C1 segment of cervical spinal cord (tissue), 14 donors: ENCODE measurements at places on chromosomes 11 and 22.

GRCh38 chr11:81220146-81220895 lies 1513.3 kb downstream of the FAM181B start:
- no peak for DNase-seq

GRCh38 chr11:107408762-107409211 lies 48.8 kb downstream of the CWF19L2 start:
- DNase-seq, result no peak

- no peak for DNase-seq
Measured at GRCh38 chr22:38266120-38266519, 6.7 kb downstream of the TMEM184B start.

DNA sequence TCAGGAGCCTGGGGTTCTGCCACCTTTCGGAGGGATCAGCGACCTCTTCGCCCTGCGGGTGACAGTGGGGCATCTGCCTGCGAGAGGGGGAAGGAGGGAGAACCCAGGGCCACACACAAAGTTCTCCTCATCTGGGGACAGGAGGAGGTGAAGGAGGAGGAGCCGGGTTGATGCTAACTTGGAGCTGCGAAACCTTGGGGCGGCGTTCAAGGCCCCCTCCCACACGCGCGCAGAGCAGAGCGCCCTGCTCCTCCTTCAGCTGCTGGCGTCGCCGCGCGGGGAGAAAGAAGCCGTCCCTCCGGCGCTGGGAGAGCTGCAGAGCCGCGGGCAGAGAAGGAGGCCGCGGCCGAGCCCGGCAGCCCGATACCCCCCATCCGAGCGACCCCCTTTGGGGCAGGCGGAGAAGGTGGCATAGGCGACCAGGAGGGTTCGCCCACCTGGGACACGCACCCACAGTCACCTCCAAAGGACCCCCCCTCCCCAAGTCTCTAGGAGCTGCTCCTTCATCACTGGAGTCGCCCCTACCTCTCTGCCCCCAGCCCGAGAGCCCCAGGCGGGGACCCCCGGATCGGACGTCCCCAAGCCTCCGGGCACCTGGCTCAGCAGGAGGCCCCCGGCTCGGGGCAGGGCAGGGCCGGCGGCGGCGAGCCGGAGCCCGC lies at the start of gene RASD2:
Gene RASD2, plus strand, starts transcription at position 237 of the 659 bp plus-strand sequence. CDS start 5,979 bp downstream, outside the sequence.
- no peak for DNase-seq

DNA sequence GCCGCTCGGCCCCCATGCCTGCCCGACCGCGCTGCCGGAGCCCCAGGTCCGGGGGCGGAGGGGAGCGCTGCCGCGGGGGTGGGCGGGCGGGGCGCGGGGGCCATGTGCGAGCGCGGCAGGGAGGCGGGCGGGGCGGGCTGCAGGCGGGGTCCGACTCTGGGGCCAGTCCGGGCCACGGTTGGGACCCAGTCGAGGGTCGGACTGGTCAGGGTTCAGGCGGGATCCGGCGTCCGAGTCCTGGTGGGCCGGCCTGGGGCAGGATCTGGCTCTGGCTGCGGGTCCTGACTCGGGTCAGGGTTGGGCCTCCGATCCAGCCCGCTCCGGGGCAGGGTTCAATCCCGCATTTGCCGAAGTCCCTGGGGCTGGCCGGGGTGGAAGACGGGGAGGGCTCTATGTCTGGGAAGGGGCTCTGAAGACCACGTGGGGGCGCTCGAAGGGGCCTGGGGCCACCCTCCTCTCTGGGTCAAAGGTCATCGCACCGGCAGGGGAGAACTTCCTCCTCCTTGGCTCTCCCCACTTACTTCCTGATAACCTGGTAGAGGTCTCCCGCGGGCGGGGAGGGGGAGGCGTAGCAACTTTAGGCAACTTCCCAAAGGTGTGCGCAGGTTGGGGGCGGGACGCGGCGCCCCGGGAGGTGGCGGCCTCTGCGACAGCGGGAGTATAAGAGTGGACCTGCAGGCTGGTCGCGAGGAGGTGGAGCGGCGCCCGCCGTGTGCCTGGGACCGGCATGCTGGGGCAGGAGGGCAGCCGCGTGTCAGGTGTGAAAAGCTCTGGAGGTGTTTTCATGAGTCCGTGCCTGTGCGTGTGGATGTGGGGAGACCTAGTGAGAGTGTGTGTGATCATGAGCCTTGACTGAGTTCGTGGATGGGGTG lies 603 bp downstream of the ESRRA start:
- DNase-seq, result peak; percentile 59

DNA sequence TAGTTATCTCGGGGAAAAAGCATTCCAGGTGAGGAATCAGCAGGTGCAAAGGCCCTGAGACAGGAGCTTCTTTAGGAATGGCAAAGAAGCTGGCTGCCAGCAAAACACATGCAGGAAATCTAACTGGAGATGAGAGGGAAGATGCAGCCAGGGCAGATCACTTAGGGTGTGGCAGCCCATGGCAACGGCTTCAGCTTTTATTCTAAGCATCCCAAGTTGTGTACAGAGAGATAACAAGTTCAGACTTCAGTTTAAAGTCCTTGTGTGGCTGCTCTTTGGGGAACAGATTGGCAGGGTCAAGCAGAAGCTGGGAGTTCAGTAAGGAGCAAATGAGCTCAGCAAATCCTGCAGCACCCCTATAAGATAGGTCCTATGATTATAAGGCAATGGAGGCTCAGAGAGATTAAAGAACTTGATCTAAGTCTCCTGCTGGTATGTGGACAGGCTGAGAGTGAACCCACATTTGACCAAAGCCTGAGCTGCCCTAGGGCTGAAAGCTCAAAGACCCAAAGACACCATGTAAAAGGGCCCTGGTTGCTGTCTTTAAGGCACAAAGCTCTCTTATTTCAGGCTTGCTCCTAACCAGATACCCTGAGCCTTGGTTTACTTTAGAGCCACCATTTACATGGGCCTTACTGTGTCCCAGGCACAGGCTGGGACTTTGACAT lies 466.8 kb downstream of the SOX6 start:
- no peak for DNase-seq

DNA sequence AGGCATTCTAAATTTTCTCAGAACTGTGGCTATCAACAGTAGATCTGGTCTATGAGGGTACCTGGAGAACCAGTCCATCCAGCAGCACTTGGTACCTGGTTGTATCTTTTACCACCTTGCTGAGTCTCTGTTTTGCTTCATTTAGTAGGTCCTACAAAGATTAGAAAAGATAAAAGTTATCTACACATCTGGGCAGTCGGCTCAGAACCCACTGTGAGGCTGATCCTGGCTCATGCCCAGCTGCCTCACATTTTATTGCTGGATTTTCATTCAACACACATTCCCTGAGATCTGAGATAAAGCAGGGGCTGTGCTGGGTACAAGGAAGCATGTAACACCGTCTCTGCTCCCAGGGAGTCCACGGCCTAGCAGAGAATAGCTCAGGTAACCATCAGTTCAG lies 27.5 kb downstream of the ATP6V1E1 start:
- DNase-seq, result no peak

GRCh38 chr22:43637275-43638260 lies 174.5 kb downstream of the EFCAB6 start:
- DNase-seq, result no peak

GRCh38 chr11:5608808-5609207 lies 12.4 kb downstream of the TRIM6 start:
- no peak for DNase-seq

- no peak for DNase-seq
Measured at GRCh38 chr22:49216579-49216978, 611.1 kb downstream of the BRD1 start.

DNA sequence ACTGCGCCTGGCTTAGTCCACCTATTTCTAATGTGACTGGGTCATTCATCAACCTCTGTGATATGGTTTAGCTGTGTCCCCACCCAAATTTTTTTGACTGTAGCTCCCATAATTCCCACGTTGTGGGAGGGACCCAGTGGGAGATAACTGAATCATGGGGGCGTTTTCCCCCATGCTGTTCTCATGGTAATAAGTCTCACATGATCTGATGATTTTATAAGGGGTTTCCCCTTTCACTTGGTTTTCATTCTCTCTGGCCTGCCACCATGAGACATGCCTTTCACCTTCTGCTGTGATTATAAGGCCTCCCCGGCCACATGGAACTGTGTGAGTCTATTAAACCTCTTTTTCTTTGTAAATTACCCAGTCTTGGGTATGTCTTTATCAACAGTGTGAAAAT lies 8.7 kb downstream of the CENATAC start:
- DNase-seq, result no peak

GRCh38 chr11:119729581-119729927 lies 554 bp upstream of the NECTIN1 start:
- DNase-seq, result no peak

DNA sequence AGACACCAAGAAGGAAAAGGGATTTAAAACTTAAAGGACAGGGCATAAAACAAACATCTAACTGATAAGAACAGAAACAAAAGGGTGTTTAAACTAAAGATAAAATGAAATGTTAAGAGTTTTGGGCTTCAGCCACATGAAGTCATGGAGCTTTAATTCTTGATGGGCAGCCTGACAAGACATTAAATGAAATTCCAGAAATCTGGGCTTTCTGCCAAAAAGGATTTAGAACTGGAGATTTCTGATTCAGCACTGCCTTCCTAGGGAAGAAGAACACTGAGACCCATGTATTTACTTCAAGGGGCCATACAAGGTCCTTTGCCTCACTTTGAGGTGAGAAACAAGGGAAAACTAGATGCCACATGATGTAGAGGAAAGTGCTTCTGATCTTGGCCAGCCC lies 355.9 kb upstream of the RAG2 start:
- DNase-seq, result no peak

DNA sequence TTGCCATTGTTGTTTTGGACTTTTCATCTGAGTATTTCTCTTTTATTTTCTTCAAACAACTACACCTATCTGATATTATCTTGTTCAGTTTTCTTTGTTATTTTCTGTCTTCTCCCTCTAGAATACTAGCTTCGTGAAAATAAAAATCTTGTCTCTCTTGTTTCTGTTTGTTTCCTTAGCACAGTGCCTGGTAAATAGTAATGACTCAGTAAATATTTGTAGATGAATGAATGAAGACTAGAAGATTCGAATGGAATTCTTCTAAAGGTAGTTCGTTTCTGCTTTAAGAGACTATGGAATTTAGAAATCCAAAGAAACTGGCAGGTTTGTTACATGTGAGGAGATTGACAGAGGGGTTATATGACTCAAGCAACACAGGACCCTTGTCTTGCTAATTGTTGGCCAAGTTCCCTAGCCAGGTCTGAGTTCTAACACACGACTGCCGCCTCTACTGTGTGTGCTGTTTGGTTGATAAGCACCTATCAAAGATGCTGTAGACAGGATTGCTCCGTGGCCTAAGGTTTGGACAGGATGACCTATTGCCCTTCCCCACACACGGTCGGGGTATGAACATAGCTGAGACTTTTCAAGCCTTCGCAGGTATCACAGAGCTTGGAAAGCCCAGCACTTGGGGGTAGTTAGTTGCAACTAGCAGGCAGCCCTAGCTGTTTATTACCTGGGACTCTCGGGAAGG lies 831 bp upstream of the TMEM135 start:
- no peak for DNase-seq

- DNase-seq, result no peak
Measured at GRCh38 chr11:119446871-119447663, 24.1 kb upstream of the THY1 start.

- no peak for DNase-seq
Measured at GRCh38 chr22:48576333-48577013, 1251.2 kb downstream of the BRD1 start.

DNA sequence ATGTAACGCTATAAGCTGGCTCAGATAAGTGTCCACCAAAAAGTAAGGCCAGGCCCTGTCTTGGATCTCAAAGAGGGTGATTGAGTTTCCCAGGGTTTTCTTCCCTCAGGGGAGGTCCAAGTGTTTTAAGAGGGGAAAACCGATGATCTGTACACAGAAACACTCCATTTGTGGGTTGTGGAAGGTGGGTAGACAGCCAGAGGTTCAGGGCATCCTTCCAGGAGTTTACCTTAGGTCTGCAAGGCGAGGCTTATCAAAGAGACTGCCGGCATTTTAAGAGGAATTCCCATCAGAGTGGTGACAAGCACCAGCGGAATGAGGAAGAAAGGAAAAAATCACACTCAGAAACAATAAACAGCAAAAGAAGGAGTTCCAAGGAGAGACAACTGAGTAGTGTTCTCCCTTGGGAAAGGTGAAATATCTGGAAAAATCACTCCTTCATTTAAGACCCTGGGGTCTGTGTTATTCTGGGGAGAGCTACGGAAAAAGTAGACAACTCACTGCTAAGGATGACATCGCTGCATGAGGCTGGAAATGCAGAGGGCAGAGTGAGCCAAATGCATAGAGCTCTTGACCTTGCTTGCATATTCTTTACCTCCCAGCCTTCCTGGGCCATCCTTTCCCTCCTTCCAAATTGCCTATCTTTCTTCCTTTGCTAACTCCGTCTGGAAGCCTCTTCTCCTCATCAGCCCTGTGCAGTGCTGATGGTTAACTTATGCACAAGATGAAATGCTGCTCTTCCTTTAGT lies 22.1 kb upstream of the MMP7 start:
- DNase-seq, result no peak

- DNase-seq, result no peak
Measured at GRCh38 chr22:22043296-22044078, 60.9 kb upstream of the TOP3B start.

DNA sequence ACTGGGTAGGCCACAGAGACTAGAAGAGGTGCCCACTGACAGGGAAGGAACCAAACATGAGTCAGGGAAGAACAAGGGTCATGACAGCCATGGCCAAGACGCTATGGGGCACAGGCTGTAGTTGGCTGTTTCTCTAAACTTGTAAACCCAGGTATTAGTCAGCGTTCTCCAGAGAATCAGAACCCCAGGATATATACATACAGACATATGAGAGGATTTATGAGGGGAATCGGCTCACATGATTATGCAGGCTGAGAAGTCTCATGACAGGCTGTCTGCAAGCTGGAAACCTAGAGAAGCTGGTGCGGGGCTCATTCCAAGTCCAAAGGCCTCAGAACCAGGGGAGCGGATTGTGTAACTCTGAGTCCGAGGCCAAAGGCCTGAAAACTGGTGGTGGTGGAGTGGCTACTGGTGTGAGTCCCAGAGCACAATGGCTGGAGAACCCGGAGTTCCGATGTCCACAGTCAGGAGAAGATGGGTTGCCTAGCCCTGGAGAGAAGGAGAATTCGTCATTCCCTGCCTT lies 29.7 kb upstream of the CD81 start:
- no peak for DNase-seq

- DNase-seq, result no peak
Measured at GRCh38 chr11:48101044-48101733, 115.4 kb upstream of the OR4B1 start.

DNA sequence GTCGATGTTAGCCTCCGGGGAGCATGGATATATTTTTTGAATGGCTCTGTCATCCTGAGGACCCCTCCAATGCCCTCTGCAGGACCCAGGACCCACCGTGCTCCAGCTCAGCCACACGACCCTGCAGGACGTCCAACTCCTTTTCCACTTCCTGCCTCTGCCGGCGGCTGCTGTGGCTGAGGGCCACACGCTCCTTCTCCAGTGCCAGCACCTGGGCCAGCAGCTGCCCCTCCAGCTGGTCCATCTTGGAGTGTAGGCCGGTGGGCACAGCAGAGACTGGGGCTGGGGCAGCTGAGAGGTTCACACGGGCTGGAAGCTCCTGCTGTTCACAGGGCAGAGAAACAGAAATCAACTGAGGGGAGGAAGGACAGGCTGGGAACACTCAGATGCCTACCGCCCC lies 15.6 kb downstream of the NPTXR start:
- no peak for DNase-seq

DNA sequence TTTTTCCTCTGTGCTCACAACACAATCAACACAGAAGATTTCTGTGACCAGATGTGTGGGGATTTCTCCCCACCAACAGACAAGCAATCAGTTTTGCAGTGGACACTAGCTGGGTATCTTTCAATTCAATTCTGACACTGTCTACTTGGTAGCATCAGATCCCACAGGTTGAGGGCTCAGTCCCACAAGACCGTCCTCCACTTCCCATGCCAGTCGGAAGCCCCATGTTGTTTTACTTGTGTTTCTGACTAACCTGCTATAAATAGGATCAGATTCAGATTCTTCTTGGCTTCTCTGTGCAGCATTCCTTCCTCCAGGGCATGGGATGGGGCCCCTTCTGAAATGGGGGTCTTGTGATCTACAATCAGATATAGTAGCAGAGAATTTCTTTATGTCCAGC lies 19.6 kb downstream of the ACER3 start:
- peak; percentile 37 for DNase-seq
